ENCODE measurements at places on chromosomes 1 and 21.

- DNase-seq: no peak
These were observed 34.9 kb downstream of the SYF2 start for GRCh38 chr1:25197235-25197975.

DNA sequence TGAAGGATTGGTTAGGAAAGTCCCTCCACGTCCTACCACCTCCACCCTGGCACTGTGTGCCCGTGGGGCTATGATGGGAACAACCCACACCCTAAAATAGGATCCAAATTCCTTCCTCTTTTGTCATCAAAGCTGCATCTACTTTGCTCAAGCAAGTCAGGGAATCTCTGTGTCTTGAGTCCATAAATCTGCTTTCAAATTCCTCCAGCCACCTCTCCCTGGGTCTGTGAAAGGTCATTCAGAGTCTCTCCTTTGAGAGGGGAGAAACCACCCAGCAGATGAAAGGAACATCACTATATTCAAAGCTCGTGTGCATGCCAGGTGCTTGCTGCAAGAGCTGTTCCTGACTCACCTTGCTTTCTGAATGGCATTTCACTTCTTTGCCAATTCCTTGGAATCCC lies 243.6 kb downstream of the TM2D1 start:
- DNase-seq: no peak

DNA sequence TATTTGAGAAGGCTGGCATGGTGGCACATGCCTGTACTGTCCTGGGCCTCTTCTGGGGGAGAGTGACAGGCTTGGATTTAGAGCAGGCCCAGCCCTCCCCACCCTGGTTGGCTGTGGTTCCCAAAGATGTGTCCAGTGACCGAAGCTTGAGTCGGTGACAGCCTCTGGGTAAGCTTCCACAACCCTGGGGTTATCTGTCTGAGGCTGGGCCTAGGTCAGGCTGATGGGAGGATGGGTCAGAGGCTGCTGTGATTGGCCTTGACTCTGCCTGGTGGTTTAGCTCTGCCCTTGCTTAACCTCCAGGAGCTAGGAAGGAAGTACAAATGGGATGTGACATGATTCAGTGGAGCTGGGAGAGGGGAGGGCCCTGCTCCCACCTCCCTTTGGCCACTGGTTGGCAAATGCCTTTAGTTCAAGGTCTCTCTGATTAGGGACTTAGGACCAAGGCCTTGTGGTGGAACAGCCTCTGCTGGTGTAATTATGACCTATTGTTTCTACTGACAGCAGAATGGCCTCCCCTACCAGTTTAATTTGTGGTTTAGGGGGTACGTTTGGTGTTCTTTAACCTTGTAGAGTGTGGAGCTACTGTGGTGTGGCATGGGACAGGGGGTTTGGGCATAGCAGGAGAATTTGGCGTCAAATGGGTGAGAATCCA lies 16.6 kb downstream of the NUDC start:
- DNase-seq: no peak

GRCh38 chr1:17498214-17498613 lies 41.3 kb upstream of the ARHGEF10L start:
- DNase-seq: no peak

- DNase-seq: no peak
These were observed 56.9 kb downstream of the KAZN start for GRCh38 chr1:14655385-14655784.

GRCh38 chr1:9595156-9595967 lies 6.7 kb downstream of the TMEM201 start:
- DNase-seq: no peak

GRCh38 chr1:54253480-54253879 lies 53.5 kb downstream of the MRPL37 start:
- DNase-seq: no peak
